ENCODE measurements at places on chromosomes 13 and 19.

DNA sequence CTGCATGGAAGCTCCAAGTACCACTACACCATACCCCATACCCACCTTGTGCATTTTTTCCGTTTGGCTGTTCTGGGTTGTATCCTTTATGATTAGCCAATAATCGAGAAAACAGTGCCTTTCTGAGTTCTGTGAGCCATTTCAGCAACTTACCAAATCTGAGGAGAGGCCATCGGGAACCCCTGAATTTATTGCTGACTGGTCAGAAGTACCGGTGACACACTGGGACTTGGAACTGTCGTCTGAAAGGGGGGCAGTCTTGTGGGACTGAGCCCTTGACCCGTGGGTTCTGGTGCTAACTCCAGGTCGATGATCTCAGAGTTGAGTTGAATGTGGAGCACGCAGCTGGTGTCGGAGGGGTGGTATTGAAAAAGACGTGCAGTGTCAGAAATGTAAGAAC, 15.0 kb downstream of the UPF3A start:
- DNase-seq, result no peak

DNA sequence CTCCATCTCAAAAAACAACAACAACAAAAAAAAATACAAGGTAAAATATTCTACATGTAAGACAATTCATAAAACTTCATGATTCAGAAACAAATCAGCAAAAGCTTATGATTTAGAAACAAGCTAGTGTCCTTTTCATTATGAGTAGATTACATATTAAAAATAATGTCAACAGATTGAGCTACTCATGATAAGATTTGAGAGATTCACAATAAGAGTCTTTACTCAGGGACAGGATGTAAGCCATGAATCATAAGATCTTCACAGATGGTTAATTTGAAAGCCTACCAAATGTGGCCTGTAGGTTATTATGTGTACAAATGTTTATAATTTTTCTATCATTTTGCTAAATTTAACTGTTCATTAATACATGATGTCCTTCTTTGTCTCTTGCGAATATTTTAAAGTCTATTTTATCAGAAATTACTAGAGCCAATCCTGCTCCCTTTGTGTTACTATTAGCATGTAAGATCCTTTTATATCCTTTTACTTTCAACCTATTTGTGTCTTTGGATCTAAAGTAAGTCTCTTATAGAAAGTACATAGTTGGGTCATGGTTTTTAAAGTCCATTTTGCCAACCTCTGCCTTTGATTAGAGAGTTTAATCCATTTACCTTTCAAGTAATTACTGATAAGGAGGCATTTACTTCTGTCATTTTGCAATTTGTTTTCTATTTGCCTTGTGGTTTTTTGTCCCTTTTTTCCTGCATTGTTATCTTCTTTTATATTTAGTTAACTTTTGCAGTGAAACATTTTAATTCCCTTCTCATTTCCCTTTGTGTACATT, 68.3 kb upstream of the RXFP2 start:
- DNase-seq, result peak; percentile 23

- peak; percentile 68 for DNase-seq
These were observed 434 bp upstream of the FNDC3A start for GRCh38 chr13:48975101-48975855.

DNA sequence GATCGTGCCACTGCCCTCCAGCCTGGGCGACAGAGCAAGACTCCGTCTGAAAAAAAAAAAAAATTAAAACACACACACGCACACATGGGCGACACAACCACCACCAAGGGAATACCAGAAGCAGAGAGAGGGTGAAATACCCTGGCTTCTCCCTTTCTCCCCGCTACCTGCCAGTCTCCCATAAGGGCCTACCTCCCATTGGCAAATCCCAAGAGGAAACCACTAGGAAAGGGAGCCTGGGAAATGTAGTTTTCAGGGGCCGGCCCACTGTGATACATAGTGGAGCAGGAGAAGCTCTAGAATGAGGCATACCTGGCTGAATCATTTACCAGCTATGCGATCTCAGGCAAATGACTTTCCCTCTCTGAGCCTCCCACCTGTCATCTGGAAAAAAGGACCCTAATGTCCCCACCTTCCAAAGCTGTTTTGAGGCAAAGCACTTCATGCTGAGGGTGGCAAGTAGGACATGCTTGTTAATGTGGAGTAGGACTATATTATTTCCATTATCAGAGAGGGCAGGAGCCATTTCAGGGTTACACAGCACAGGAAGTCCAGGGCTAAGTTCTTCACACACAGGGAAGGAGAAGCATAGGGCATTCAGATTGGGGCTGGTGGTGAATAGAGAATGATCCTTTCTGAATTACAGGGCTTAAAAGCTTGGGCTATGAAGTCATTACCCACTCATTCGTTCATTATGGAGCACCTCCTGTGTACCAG, 14.3 kb upstream of the HNRNPUL1 start:
- DNase-seq, result no peak

GRCh38 chr13:34241332-34241731, 423.4 kb downstream of the RFC3 start:
- no peak for DNase-seq

- no peak for DNase-seq
These were observed 464.8 kb downstream of the COG6 start for GRCh38 chr13:40120288-40120687.

DNA sequence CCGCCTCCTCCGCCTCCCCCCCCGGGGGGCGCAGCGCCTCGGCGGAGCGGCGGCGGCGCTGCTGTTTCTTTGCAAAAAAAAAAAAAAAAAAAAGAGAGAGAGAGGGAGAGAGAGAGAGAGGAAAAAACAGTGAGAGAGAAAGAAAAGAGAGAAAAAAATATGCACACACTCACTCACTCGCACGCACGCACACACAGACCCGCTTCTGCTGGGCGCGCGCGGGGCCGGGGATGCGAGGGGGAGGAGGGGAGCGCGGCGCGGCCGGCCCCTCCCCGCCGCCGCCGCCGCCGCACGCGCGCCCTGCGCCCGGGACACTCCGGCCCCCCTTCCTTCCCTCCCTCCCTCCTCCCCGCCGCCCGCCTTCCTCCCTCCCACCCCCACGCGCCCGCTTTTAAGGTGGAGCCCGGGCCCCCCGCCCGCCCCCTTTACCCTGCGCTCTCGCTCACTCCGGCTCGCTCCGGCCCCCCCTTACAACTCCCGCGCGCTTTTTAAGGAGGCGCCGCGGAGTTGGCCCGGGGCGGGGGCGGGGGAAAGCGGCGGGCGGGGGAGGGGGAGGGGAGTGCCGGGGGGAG, at the start of gene SAMD1:
Gene SAMD1 (minus strand): TSS at position 243 of the 572 bp plus-strand sequence.
- DNase-seq, result peak; percentile 89

DNA sequence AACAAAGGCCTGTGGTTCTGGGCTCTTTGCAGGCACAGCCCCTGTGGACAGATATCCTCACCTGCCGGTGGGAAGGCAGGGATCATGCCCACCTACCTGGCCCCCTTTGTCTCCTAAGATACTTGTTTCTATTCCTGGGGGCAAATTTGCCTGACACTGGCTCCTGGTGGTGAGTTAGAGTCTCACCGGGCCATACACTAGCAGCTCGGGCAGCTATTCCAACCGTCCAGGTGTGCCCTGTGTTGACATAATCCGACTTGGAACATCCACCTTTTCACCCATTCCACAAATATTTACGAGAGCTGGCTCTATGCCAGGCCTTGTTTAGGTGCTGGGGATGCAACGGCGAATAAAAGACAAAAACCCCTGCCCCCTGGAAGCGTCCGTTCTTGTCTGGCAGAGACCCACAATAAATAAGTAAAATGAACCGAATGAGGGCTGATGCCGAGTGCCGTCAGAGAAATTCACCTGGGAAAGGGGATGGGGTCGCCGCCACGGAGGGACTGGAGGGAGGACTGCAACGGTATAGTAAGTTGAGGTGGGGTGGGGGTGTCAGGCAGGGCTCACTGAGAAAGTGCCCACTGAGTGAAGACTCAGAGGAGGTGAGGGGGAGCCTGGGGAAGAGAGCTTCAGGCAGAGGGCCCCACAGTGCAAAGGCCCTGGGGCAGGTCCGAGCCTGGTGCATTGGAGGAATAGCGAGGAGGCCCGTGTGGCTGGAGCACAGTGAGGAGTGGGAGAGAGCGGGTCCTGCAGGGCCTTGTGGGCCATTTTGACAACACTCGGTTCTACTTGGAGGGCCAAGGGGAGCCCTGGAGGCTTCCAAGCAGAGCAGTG, 43.2 kb upstream of the RANBP3 start:
- no peak for DNase-seq

DNA sequence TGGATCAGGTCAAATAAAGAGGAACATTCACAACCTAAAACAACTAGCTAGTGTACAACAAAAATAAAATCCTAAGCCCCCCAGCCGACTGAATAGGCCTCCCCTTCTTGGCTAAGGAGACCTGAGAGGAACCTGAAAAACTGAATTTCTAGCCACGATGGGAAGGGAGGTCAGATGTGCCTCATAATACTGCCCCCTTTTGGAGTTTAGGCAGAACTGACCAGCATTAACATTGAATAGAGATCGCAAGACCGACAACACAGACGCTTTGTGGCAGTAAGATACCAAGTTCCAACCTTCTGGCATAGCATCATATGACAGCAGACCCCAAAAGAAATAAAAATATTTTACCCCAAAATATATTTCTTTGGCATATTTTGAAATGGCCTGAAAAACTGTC, 15.9 kb downstream of the CBY2 start:
- peak; percentile 28 for DNase-seq

DNA sequence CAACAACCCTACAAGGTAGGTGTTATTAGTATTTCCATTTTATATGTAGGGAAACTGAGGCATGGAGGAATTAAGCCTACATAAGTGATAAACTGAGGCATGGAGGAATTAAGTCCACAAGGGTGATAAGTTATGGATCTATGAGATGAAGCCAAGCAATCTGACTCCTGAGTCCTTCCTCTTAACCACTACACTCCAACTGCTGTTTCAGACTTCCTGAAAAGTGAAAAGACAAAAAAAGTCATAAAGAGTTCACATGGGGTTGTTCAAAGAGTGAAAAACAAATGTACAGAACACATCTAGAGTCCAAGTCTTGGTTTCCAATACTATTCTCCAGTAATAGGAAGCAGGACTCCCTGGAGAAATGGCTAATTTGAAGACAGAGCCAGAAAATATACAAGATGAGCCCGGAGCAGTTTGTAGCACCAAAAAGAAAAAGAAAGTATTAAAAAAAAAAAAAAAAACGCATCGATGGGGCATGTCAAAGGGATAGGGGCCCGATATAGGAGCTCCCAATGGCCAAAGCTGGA, 12.1 kb downstream of the CRYL1 start:
- DNase-seq, result no peak

- no peak for DNase-seq
These were observed 151.8 kb upstream of the SOX1 start for GRCh38 chr13:111915104-111915551.

DNA sequence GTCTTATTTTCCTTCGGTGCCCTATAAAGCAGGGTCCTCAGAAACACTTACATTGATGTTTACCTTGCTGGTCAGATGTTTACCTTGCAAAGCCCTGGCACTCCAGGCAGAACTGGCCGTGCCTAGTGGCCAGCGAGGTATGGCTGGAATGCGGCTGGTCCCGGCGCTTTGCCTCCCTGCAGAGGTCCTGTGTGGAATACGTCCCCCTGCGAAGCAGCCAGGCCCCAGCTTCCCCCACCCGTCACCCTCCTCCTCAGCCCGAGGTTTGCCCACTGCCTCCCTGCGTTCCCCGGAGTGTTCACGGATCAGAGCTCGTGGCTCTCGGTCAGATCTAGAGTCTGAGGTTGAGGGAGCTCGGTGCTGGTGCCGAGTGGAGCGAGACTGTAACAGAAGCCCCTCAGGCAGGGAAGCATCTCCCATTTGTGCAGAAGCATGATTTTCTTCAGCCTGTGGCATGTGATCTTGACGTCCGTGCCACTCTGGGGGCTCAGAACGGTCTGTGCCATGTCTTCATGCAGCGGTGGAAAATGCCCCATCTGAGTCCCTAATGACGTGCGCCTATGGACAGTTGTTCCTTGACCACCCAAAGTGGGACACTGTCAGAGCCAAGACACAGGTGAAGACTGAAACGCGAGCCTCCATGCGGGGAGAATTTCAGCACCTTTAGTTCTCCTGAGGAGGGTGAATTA, 54.8 kb upstream of the SOX1 start:
- no peak for DNase-seq

GRCh38 chr19:280541-281009, 10.6 kb downstream of the PLPP2 start:
- no peak for DNase-seq

- no peak for DNase-seq
These were observed 18.3 kb downstream of the TGFB1 start for GRCh38 chr19:41335467-41335866.

DNA sequence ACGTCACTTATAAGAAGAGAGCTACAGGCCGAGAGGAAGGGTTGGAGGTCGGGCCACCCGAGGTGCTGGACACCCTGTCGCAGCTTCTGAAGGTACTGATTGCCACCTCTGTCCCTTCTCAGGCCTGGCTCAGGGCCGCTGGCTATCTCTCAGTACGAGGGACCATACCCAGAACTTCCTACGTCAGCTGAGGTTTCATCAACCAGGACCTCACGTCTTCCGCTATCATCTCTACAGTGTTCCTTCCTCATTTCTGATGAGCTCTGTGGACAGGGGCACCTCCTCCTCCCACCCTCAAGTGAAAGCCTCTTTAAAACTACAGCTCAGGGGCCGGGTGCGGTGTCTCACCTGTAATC, 58.2 kb upstream of the USE1 start:
- DNase-seq, result no peak

DNA sequence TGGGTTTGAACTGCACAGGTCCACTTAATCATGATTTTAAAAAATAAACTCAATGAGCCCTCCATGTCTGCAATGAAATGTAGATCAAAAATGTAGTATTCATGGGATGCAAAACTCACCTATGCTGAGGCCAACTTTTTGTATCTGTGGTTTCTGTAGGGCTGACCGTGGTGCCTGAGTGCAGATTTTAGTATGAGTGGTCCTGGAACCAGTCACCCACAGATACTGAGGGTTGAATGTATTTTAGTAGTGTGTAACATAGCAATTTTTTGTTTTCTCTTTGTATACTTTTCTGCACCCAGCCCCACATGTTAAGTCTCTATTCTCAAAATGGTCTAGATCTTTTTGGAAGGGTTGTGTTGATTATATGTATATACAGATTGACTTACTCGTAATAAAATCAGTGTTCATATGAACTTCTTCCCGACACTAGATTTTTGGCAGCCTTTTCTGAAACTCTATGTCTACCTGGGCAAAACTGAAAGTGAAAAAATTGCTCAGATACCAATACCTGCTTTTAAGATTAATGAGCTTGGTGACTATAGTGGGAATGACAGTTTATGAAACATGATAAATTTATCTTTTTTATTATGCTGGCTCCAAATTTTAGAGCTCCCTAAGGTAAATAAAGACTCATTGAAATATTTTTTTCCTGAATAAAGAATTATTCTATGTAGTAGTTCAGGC, 51.6 kb downstream of the DNAJC15 start:
- DNase-seq, result no peak

DNA sequence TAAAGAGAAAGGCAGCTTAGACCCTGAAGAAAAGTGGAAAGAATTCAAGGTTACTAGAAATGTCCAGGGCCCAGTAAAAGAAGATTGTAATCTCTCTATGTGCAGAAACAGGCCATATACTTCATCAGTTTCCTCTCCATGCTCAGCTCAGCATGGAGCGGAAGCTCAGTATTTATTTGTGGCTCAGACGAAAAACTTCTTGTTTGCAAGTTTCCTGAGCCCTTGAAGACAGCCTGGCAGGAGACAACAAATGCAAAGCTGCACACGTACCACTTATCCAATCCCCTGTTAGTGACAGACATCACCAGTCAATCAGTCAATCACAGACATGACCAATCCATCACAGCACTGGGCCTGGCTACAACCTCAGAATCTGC, 8.1 kb upstream of the KLF2 start:
- no peak for DNase-seq
